ENCODE measurements at places on chromosomes 7 and 10.

- no peak for DNase-seq
Observed at GRCh38 chr10:110077436-110078130, 69.8 kb downstream of the ADD3 start.

- DNase-seq, result no peak
Observed at GRCh38 chr7:45978731-45979211, 57.7 kb upstream of the IGFBP3 start.

GRCh38 chr10:81414038-81414437 lies 461.0 kb upstream of the NRG3 start:
- DNase-seq, result no peak

DNA sequence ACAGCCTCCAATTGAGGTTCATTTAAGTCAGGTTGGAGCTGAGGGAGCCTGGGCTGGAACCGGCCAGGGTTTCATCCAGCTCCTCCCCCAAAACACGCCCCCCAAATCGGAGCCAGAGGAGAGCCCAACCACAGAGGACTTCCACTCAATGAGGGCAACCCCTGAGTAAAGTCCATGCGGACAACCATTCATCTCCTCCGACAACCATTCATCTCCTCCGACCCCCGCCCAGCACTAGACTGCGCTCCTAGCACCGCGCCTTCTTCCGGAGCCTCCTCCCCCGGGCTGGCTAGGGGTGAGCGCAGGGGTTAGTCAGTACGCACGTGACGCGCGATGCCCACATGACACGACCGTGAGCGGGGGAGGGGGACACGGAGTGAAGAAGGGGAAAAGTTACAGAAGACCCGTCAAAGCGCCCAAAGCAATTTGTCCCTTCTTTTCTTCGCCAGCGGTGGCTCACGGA lies 1.4 kb downstream of the MAGI2 start:
- peak; percentile 12 for DNase-seq

GRCh38 chr10:68132391-68132790 lies 23.1 kb downstream of the MYPN start:
- DNase-seq, result no peak

GRCh38 chr10:113859261-113859660 lies 4.8 kb downstream of the NHLRC2 start:
- no peak for DNase-seq

DNA sequence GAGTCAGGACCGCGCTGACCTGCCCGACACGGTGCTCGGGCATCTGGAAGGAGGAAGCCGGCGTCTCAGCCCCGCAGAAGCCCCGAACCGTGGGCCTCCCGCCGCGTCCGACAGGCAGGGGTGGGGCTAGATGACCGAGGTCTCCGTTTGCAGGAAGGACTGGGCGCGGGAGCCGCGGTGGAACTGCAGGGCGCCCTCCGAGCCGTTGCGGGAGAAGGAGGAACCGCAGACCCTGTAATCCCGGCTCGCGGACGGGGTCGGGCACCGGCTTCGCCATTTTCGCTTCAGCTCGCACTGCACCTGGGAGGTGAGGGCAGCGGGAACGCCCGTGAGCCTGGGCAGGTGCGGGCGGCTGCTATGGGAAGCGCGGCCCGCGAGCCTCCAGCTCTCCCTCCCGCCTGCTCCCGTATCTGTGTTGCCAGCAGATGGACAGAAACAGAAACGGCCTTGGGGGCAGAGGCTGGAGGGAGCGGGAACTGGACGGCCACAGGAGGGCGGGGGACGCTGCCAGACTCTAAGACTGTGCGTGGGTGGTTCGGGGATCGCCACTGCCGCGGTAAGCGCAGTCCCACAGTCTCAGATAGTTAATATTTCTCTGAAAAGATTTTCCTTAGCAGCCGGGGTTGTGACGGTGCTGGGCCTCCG lies 114.1 kb downstream of the VIPR2 start:
- peak; percentile 33 for DNase-seq

DNA sequence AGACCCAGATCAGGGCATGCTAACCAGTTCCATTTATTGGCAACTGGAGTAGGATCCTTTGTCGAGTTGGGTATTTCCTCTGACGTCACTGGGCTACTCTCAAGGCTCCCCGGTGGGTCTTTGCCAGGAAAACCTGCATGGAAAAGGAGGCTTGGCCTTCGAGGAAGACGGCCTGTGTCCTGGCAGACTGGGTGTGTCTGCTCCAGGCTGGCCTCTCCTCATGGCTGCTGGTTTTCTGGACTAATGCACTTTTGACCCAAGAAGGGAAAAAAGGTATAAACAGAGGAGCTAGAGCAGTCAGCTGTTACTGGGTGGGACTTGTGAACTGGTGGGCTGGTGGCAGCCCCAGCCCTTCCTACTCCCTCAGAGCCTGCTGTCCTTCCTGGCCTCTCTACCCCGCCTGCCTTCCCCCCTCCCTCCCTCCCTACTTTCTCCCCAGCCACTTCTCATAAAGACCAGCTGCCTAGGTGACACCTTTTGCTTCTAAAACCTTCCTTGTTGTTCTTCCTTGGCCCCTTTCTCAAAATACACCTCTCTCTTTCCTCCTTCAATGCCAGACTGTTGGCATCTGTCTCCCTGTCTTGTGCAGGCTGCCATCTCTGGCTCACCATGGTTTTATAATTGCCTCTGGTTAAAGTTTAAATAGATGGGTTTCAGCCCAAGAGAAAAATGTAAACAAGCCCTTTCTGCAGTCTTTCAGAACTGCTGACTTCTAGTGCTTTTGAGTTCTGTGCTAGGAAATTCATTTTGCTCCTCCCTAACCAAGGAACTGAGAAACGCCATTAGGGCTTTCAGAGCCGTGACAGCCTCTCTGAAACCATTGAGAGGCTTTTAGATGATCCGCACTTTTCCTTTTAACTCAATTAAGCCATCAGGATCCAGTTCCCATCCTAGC lies 101.8 kb upstream of the MKLN1 start:
- DNase-seq, result no peak

- DNase-seq, result no peak
Observed at GRCh38 chr7:30584415-30584814, 10.3 kb upstream of the GARS1 start.

- DNase-seq, result no peak
Observed at GRCh38 chr10:101615525-101616116, 27.5 kb downstream of the DPCD start.

- DNase-seq, result no peak
Observed at GRCh38 chr10:62577666-62578291, 203.6 kb downstream of the ZNF365 start.

DNA sequence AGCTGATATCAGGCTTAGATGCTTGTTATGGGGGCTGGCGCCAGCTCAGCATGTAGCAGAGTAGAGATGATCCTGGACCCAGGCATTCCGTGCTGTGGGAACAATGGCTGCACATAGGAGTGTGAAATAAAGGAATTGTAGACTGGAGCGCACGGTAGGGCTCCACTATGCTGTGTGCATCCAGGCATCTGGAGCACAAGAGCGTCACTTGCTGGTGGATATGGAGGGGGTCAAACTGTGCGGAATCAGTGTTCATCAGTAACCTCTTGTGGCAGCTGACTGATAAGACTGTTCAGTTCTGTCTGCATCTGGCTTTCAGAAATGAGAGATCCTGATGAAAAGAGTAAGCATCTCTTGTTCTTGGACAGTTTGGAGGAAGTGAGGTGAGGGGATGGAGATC lies 55.8 kb downstream of the ZNF503 start:
- DNase-seq, result no peak

- no peak for DNase-seq
Observed at GRCh38 chr7:142860968-142861367, 6.1 kb downstream of the EPHB6 start.

- no peak for DNase-seq
Observed at GRCh38 chr10:60021361-60021760, 115.0 kb upstream of the CCDC6 start.

DNA sequence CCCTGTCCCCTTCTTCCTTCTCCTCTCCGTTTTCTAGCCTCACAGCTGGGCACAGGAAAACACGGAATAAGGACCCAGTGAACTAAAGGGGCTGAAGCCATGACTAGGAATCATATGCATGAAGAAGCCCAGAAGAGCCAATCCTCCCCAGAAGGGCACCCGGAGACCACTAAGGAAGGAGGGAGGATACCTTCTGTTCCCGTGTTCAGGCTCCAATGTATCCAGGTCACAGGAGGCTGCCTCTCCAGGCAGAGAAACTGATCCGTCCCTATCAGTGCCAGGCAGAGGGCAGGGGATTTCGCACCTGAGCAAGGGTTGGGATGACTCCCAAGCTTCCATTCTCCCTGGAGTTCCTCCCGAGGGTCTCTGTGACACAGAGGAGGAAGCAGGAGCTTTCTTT lies 246.6 kb downstream of the SNX10 start:
- no peak for DNase-seq

DNA sequence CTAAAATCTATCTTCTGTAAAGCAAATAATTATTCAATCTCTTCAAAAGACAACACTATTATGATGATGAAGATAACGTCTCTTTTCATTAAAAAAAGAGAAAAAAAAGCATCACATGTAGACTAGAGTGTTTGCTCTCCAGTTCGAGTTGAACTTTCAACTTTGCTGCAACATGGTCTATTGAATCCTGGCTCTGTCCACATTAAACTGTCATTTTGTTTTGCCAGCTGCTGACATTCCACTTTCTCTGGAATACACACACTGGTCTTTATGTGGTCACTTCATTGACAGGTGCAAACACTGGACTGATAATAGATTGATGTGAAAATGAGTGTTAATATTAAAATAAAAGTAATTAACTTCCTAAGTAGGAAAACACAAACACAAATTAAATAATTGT lies 61.7 kb downstream of the PTF1A start:
- no peak for DNase-seq

DNA sequence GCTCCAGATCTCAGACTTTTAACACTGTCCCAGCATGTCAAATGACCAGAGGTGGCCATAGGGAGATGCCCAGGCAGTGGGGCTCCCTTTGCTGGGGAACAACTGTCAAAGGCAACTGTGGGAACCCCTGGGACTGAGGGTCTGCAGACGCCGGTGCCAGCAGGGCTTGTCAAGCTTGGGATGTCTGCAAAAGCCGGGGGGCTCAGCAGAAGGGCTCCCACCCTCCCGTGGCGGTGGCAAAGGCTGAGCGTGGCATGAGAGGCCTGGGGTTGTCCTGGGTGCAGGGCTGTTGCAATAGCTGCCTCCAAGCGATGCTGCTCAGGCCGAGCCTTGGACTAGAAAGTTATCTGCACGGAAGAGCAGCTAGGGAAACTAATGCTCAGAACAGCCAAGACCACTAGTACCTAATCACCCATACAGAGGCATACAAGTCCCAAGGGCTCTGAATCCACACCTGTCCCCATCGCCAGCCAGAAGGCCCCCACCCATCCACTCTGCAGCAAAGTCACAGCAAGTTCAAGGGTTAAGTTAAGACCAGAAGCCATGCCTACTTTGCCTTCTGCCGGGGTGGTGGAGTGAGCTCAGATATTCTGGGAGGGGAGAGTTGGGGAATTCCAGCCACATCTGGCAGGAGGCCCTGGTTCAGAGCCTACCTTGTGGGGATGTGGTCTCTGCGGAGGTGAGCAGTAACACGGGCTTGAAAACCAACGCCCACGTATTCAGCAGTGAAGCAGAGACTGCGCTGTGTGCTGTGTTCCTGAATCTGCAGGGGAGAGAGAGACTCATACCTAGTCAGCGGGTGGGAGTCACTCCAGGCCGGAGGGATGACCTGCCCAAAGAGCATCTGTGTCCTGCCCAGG lies 4.6 kb downstream of the SH2B2 start:
- peak; percentile 40 for DNase-seq

GRCh38 chr7:22025983-22026382 lies 80.3 kb upstream of the CDCA7L start:
- DNase-seq, result no peak

DNA sequence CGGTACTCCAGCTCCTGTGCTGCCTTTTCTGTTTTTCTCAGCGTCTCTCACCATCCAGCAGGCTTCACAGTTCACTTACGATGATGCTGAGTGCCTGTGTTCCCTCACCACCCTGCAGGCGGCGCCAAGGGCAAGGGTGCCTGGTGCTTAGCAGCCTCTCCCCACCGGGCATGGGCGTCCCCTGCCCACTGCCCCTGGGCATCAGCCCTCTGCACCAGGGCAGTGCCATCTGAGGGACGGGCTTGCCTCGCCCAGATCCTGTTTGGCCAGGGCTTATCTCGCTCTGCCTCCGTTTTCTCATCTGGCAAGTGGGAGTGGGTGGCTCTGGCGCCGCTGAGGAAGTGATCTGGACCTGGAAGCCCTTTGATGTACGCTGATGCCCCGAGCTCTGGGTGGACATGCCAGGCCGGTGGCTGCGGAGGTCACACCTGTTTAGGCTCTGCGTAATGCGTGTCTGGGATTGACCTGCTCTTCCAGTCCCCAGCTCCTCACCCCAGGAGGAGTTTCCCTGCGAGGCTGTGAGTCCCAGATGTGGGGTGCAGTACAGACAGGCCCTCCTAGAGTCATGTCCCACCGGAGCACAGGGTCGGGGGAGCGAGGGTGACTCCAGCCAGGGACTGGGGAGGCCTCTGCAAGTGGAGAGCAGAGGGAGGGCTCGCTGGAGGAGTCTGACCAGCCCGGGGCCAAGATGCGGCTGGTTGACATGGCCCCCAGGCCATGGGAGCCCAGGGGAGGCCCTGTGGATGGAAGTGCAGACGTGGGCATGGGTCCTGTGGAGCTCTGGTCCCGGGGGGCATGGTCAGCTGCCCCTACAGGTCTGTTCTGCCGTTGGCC lies 11.8 kb downstream of the TTYH3 start:
- peak; percentile 28 for DNase-seq

DNA sequence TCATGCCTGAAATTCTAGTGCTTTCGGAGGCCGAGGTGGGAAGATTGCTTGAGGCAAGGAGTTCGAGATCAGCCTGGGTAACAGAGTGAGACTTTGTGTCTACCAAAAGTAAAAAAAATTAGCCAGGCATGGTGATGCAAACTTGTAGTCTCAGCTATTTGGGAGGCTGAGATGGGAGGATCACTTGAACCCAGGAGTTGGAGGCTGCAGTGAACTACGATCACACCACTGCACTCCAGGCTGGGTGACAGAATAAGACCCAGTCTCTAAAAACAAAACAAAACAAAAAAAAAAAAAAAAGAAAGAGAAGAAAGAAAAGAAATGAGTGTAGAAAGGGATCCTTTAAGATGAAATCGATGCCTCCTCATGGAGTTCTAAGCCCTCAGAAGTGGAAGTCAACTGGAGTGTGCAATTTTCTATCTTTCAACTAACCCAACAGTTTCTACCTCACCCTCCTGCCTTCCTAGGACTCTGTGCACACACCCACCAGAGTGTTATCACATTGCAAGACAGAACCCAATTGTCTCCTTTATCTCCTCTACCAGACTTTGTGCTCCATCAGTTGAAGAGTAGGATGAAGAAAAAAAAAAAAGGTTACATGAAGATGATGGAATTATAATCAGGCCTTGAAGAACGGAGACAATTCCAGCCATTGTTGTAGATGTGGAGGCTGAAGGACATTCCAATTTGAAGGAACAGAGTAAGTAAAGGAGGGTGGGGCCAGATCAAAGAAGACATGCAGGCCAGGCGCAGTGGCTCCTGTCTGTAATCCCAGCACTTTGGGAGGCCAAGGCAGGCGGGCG lies 26.9 kb downstream of the NYAP1 start:
- DNase-seq, result no peak

- DNase-seq, result no peak
Observed at GRCh38 chr7:114539575-114539974, 125.0 kb downstream of the FOXP2 start.

DNA sequence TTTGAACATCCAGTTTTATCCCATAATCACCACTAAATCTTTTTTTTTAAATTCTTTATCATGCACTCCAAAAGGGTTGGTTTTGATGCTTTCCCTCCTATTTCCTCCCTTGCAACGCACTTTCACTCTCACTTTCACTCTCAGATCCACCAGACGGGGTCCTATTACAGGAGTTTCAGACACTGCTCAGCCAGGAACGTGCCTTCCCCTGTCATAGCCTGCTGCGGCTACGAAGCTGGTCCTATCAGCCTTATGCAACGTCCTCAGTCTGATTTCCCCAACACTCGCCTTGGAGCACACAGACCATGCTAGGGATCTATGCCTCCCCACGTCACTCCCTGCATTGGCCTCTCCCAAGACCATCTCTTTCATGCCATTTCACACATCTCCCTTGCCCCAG lies 23.4 kb downstream of the ZPBP start:
- peak; percentile 38 for DNase-seq
